ENCODE measurements at places on chromosomes 5 and 9. TPM values are rescaled to one million over a fixed set of nuclear protein-coding genes. Genes with fewer than 3 reads are reported as not detected.

- peak; percentile 84 for DNase-seq
Observed at GRCh38 chr5:74640954-74641734, 616 bp upstream of the ENC1 start.

GRCh38 chr9:113158446-113158845 lies 7.6 kb downstream of the SLC31A2 start:
- no peak for DNase-seq

DNA sequence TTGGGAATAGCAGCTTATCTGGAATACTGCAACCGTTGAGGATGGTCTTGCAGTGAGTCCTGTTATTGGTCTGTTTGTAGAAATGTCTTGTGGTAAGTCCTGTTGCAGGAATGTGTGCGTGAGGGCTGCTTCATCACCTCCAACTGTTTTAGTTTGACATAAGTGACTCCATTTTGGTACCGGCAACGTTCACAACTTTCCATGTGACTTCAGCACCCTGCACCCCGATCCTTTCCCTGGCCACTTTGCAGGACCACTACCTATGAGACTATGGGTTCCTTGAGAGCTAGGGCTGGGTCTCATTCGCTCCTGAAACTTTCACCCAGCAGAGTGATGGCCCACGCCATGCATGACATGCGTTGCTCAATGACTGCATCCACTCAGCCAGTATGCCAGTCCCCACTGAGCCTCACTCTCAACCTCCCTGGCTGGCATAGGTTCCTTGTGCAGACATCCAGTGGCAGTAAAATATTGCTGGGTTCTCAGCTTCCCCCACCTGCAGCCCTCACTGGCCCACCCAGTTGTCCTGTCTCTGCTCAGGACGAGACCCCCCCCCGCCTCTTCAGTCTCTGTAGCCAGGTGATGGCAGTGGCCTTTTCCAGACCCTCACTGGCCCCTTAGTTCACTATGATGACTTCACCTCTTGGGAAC lies 8.0 kb downstream of the SURF6 start:
- no peak for DNase-seq

FAM151B gene
- 1.8 TPM for total RNA-seq

- DNase-seq, result no peak
Observed at GRCh38 chr5:155540000-155540595, 526.5 kb downstream of the KIF4B start.

GRCh38 chr9:29685531-29685930 lies 2112.2 kb upstream of the C9orf72 start:
- no peak for DNase-seq

- no peak for DNase-seq
Observed at GRCh38 chr9:123359106-123359505, 3.1 kb downstream of the CRB2 start.

GRCh38 chr5:1299961-1300360 lies 5.1 kb upstream of the TERT start:
- no peak for DNase-seq

DNA sequence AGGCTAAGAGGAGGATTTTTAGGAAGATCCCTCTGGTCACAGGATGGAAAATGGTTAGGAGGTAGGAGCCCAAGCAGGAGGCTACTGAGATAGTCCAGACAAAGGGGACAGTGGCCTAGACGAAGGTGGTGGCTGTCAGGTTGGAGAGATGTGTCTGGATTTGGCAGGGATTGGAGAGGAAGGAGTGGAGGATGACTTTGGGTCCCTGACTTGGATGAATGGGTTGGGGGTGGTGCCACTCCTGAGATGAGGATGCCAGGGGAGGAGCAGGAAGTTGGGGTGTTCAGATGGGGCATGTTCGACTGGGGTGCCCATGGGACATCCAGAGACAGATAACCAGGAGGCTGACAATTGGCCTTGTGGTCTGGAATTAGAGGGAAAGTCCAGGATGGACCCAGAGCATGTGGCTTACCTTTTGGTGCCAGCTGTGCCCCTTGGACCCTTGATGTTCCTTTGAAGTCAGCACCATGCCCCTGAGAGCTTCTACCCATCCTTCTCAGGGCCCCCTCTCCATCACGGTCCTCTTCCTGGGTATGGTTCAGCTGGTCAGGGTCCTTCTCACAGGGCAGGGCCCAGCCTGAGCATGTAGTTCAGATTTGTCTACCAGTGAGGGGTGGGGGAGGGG lies 15.1 kb upstream of the IGFBPL1 start:
- DNase-seq, result no peak

SAPCD2 gene
- total RNA-seq, result 0.12 TPM

All from left ventricle myocardium superior (tissue), 1 donor.